ENCODE measurements at places on chromosomes 16 and 17. TPM values are rescaled to one million over a fixed set of nuclear protein-coding genes. Genes with fewer than 3 reads are reported as not detected.
A peak's percentile ranks its signal among the peaks of the same experiment; 100 is the strongest.

The HOXB3 gene
- total RNA-seq = 12.1 TPM

The SYT17 gene
- total RNA-seq = not detected

The SPATA22 gene
- total RNA-seq = not detected

GRCh38 chr16:49311823-49312222 is 30.2 kb upstream of the CBLN1 start:
- H3K4me1 ChIP-seq = no peaks in the 10 kb centered on the region
- H3K27me3 ChIP-seq = no peaks in the 10 kb centered on the region
- no peak overlapping the region for H3K4me3 ChIP-seq

GRCh38 chr17:48055531-48056245 is 7.5 kb downstream of the NFE2L1 start:
- H3K36me3 ChIP-seq = peaks cover 85% of the 10 kb centered on the region
- H3K27me3 ChIP-seq = no peaks in the 10 kb centered on the region
- H3K4me1 ChIP-seq = peaks cover 52% of the 10 kb centered on the region
- H3K27ac ChIP-seq = peak overlapping the region; percentile 80
- H3K4me3 ChIP-seq = peak overlapping the region; percentile 29
